ENCODE measurements at places on chromosomes 3 and 15.

GRCh38 chr3:130849091-130849552 lies 44.8 kb upstream of the ATP2C1 start:
- no peak for DNase-seq

DNA sequence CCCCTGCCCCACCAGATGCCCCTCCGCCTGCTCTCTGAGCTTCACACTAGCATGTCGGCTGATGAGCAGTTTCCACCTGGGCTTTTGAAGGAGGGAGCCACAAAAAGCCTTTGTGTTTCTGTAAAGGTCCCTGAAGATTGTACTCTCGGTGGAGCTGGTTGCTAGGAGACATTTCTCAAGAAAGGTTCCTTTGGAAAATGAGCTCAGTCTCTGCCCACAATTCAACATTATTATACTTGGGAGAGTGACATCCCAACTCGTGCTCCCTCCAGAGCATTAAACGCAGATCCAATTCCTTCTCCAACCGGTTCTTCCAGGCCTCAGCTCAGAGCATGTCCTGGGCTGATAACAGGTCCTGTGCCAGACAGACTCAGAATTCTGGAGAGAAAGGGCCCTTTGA lies 26.8 kb upstream of the FAM107A start:
- DNase-seq = no peak

DNA sequence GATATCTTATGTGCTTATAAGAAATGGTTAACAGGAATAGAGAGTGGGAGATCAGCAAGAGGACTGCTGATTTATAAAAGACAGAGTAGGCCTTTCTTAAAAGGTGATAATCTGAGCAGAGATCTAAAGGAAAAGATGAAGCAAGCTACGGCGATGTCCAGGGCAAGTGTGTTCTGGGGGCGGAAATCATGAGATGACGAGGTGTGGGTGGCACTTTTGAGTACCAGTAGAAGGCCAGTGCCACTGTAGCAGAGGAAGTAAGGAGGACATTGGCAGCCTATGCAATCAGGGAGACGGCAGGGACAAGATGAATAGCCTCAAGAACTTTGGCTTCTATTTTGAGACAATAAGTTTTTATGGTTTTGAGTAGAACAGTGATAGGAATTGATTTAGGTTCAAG lies 492.4 kb downstream of the FHIT start:
- DNase-seq = no peak

GRCh38 chr3:72816862-72817355 lies 31.3 kb downstream of the SHQ1 start:
- no peak for DNase-seq

GRCh38 chr15:90407871-90408317 lies 19.9 kb downstream of the IQGAP1 start:
- DNase-seq = no peak

DNA sequence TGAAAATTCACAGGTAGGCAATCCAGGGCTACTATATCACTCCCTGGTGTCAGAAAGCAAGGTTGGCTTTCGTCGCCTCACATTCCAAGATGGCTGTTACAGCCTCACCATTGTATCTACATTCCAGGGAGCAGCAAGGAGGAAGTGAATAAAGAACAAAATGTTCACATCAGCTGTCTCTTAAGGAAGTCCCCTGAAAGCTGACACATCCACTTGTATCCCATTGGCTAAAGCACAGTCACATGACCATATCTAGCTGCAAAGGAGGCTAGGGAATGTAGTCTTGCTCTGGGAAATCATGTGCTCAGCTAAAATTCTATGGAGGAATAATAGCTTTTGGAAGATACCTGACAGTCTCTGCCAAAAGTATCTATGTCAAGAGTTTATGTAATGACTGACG lies 12.8 kb upstream of the GATA2 start:
- no peak for DNase-seq

GRCh38 chr3:125481786-125482185 lies 38.2 kb downstream of the SNX4 start:
- DNase-seq = no peak

DNA sequence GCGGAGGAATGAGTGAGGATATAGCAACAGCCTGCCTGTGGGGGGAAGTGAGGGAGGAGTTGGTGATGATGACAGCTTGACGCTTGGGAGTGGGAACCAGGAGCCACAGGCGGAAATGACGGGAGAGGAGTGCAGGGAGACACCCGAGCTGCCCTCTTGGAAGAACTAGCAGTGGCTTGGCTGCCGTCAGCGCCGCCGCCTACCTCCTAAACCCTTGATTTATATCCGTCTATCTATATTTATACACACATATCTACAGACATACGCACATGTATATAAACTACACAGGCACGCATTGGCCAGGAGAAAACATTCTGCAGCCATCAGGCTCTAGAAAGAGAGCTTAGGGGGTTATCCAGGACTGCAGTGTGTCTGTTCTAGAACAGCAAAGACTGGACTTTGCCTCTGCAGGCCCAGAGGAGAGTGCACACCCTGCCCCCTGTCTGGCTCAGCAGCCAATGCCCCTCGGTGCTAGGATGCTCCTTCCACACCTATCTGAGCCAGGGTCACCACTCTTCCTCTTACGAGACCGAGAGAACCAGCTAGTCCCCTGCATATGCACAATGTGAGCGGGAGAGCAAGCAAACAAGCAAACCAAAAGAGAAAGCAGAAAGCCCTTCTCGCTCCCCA lies 45.3 kb upstream of the MAGEF1 start:
- peak; percentile 69 for DNase-seq

DNA sequence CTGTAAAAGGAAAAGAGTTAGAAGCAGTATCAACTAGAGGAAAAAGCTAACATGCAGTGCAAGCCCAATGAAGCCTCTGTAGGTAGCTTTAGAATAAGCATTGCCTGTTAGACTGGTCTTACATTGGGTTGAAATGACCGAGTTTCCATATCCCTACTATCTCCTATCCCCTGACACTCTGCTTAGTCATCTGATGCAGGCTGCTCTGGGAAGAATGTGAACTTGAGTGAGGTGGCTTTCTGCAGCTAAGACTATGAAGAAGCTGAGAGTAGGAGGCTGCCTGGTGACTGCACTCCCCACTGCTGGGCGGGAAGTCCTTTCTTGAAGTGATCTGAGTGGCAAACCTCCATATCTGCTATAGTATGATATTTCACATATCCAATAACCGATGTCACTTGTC lies 64.7 kb downstream of the OXSM start:
- no peak for DNase-seq

GRCh38 chr3:128113817-128114794 lies 9.5 kb downstream of the RUVBL1 start:
- no peak for DNase-seq

- no peak for DNase-seq
Measured at GRCh38 chr15:63044077-63044644, 1.6 kb downstream of the TPM1 start.

- no peak for DNase-seq
Measured at GRCh38 chr3:81105206-81105605, 656.2 kb downstream of the GBE1 start.

DNA sequence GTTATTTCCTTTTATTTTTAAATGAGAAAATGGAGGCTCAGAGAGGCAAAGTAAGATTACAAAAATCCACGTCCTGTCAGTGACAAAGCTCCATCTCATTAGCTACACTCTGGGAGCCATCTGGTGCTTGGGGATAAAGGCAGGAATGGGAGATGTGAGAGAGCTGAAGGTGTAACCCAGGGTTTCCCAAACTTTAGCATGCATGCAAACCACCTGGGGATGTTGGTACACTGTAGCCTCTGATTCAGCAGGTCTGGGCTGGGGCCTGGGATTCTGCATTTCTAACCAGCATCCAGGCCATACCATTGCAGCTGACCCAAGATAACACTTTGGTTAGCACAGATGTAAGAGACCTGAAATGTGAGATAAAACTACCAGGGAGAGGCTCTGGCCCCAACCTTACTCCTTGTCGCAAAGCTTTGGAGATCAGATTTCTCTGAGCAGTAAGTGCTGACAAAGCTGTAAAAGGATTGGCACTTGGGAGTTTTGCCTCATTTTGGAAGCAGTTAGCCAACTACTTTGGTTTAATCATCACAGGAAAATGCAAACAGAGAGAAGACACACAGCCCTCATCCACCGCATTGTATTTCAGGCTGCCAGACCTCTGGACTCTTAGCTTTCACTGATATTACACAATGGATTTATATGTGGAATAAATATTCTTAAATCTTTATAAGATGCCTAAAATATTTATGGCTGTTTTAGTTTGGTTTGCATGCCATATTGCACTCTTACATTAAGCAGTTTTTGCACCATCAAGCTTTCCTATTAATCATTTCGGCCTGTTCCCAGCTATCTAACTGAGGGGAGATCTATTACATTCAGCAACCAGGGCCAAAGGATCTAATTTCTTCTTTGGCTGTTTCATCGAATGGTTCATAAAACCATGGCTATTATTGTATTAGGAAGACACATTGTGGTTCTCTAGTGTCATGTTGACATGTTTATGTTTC lies 263.0 kb downstream of the EBLN2 start:
- peak; percentile 29 for DNase-seq

DNA sequence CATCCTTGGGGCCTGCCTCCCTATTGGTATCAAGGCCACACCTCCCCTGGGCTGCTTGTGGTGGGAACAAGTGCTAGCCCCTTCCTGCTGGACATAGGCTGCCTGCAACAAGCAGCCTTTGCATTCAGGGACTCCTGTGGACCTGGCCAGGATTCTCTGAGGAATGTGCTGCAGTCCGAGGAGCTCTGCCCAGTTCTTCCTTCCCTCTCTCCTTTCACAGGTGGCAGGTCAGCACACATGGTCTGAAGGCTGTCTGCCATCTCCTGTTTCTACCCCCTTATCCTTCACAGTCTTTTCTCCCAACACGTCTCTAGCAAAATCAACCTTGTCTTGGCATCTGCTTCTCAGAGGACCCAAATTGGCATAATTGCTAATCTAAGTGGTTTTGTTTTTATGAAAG lies 97.0 kb upstream of the LIPC start:
- DNase-seq = no peak

DNA sequence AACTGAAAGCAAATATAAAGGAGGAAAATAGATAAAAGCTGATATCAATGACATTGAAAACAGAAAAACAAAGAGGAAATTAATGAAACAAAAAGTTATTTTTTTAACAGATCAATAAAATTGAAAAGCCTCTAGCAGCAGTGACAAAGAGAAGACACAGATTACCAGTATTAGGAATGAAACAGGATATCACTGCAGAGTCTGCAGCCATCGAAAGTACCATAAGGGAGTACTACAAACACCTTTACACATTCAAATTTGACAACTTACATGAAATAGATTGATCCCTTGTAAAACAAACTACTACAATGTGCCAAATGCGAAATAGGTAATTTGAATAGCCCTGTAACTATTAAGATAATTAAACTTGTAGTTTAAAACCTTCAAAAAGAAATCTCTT lies 24.9 kb upstream of the DHX36 start:
- no peak for DNase-seq

DNA sequence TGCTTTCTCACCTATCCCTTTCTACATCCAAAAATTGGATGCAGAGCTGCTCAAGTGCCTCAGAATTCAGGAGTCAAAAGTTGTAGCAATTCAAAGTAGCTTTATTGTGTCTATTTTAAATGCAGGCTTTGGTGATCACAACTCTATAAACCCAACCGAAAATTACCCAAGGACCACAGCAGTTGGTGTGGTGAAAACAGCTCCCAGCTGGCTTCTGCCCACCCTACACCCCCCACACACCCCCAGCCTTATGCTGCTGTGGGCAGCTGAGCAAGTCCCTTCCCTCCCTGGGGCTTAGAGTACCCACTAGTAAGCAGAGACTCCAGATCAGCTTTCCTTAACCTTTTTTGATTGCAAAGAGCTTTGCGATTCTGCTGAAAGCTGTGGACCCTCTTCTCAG lies 5.8 kb upstream of the HES1 start:
- no peak for DNase-seq

GRCh38 chr3:184880276-184881019 lies 68.5 kb downstream of the VPS8 start:
- no peak for DNase-seq

GRCh38 chr3:177131927-177132636 lies 65.2 kb downstream of the TBL1XR1 start:
- DNase-seq = no peak

- DNase-seq = no peak
Measured at GRCh38 chr15:35181538-35181937, 96.4 kb upstream of the NANOGP8 start.

GRCh38 chr15:78415284-78415683 lies 22.7 kb upstream of the IREB2 start:
- DNase-seq = no peak

GRCh38 chr3:110568246-110568645 lies 503.4 kb upstream of the NECTIN3 start:
- no peak for DNase-seq

DNA sequence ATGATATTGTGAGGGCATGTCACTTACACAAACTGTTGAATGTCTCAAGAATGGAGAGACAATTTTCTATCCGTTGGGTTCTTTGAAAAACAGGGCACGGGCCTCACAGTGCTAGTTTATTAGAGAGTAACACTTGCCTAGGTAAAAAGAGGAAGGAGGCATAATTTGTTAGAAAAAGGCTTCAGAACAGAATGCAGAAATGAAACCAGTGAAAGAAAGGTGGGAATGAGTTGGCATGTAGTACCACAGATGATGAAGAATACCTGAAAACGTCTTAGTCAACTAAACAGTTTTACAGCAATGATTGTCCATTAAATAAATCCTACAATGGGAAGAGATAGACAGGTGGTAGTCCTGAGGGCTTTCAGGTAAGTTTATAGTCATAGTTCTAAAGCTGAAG lies 1399.7 kb upstream of the CADM2 start:
- DNase-seq = no peak

DNA sequence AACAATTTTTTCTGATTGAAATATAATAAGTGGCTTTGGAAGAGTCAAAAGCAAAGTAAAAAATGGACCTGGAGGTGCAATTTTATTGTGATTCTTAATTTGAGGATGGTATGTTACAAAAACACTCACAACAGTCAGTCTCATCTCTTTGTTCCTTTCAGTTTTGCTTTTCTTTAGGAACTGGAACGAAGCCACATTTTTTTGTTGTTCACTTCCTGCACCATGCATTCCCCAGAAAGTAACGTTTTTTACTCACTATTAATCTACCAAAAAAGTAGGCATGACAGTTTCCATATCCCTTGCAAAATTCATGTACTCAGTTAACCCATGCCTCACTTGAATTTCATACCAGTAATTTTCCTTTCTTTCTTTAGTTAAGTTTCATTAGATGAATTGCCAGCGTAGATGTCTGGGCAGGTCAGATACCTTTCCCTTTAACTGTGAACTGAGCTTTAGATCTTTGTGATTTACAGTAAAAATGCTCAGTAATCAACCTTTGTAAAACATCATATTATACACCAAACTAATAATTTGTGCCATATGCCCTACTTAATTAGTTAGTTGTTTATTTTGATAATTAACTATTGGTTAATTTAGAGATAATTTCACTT lies 384.3 kb downstream of the ROBO1 start:
- no peak for DNase-seq

DNA sequence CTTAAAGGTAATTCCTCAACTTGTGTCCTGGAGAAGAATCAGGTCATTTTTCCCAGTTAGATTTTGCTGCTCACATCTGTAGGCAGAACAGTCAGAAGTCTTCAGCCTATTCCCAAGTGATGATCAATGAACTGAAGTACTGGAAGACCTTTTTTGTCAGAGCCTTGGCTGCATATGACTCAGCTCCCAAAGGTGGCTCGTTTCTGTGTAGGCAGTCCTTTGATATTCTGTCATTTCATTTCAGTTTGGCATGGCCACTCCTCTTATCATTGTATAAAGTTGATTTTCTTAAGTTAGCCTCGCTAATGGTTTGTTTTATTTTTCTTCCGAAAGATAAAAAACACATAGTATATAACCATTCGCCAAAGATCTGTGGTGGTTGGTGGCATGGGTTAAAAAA lies 90.7 kb downstream of the KLHL25 start:
- no peak for DNase-seq
